Dermis lymphatic vessel endothelial cell (primary cell): ENCODE measurements at places on chromosomes 11 and 22. TPM values are rescaled to one million over a fixed set of nuclear protein-coding genes. Genes with fewer than 3 reads are reported as not detected.

The OR52A1 gene
- not detected in 2 replicates for total RNA-seq

The PLEKHB1 gene
- total RNA-seq, result 0.22 and 0.52 TPM in 2 replicates

The LYVE1 gene
- 208 and 386 TPM in 2 replicates for total RNA-seq

The C11orf52 gene
- 0.52 and 0.54 TPM in 2 replicates for total RNA-seq

The OR51S1 gene
- not detected in 2 replicates for total RNA-seq

The CCT8L2 gene
- not detected in 2 replicates for total RNA-seq

The DEUP1 gene
- not detected in 2 replicates for total RNA-seq

The C11orf97 gene
- total RNA-seq, result not detected in 2 replicates

The LARGE1 gene
- total RNA-seq, result 3.7 and 4.0 TPM in 2 replicates

The WNT11 gene
- 0.09 and 0.22 TPM in 2 replicates for total RNA-seq

The SCGB1A1 gene
- not detected in 2 replicates for total RNA-seq

The SDHD gene
- 148 and 213 TPM in 2 replicates for total RNA-seq

The SCGB1D2 gene
- not detected in 2 replicates for total RNA-seq

The ANKRD49 gene
- total RNA-seq, result 10.5 and 12.3 TPM in 2 replicates

The PES1 gene
- 51.3 and 75.8 TPM in 2 replicates for total RNA-seq

The MCAM gene
- total RNA-seq, result 17.2 and 35.5 TPM in 2 replicates

The OR52B6 gene
- total RNA-seq, result not detected in 2 replicates

The IGSF9B gene
- not detected in 2 replicates for total RNA-seq

The ZNF280A gene
- not detected in 2 replicates for total RNA-seq

The MYO18B gene
- not detected in 2 replicates for total RNA-seq

The KDELR3 gene
- total RNA-seq, result 18.1 and 28.8 TPM in 2 replicates

The TSPAN18 gene
- 29.3 and 43.7 TPM in 2 replicates for total RNA-seq

The CREB3L1 gene
- total RNA-seq, result 0.09 and 0.65 TPM in 2 replicates

The SNX32 gene
- 0.22 and 0.52 TPM in 2 replicates for total RNA-seq

The CPT1A gene
- total RNA-seq, result 71.9 and 108 TPM in 2 replicates

The HEPACAM gene
- total RNA-seq, result under 0.01 TPM in 2 replicates

The SLC22A9 gene
- total RNA-seq, result not detected in 2 replicates

The RIBC2 gene
- 0.11 and 0.26 TPM in 2 replicates for total RNA-seq

The MGAT3 gene
- not detected in 2 replicates for total RNA-seq

The SCT gene
- total RNA-seq, result not detected in 2 replicates

The SYT12 gene
- total RNA-seq, result under 0.01 TPM in 2 replicates

The IGF2 gene
- total RNA-seq, result 0.60 and 7.3 TPM in 2 replicates

The SEPTIN3 gene
- 0.09 and 0.11 TPM in 2 replicates for total RNA-seq

The NNMT gene
- 52.1 and 145 TPM in 2 replicates for total RNA-seq

The DERL3 gene
- total RNA-seq, result 0.17 and 0.33 TPM in 2 replicates

The ESAM gene
- total RNA-seq, result 9.3 and 15.8 TPM in 2 replicates

The MIOX gene
- not detected in 2 replicates for total RNA-seq

The TCN1 gene
- under 0.01 TPM in 1 of 2 replicates, not detected in the other for total RNA-seq

The ELMOD1 gene
- 1.1 and 2.0 TPM in 2 replicates for total RNA-seq
